ENCODE measurements at places on chromosomes 5 and 9. TPM values are rescaled to one million over a fixed set of nuclear protein-coding genes. Genes with fewer than 3 reads are reported as not detected.

DNA sequence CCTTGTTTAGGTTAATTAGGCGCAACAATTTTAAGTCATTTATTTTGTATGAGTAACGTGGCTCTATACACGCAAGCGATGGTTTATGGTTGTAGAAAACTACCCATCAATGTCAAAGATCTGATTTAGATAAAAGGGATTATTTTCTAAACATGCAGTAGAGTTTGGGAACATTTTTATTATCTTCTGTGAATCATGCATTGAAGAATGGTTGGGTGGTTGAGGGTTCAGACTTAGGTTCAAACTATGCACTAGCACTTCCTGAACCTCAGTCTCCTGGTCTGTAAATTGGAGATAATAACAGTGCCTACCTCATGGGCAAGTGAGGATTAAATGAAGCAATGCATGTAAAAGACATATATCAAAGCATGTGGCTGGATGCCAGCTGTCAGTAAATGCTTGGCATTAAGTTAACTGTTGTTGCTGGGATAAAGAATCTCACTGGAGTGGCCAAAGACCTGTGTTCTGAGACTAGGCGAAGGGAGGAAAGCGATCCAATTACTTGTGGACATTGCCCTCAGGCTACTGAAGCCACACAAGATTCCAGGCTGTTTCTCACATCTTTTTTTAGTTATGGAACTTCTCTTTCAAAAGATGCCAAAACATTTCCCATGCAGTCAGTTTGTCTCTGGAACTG, 1.1 kb upstream of the OTULINL start:
- peak; percentile 54 for DNase-seq

DNA sequence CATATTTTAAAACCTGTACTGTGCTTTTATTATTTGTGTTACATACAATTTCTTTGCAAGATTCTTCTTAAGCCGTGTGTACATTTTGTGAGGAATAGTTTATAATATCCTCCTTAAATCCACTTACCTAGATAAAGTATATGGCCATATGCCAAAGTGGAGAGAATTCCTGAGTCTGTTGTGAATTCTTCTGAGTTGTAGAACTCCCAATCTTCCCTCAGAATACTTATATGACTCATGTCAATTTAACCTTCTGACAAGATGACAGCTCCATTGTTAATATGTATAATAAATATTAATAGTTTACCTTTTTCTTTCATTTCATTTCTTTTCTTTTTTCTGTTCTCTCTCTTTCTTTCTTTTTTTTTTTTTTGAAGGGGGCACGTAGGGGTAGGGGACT, 6.0 kb upstream of the RICTOR start:
- DNase-seq: no peak

- DNase-seq: no peak
Observed at GRCh38 chr9:98603821-98604383, 104.8 kb downstream of the GABBR2 start.

DNA sequence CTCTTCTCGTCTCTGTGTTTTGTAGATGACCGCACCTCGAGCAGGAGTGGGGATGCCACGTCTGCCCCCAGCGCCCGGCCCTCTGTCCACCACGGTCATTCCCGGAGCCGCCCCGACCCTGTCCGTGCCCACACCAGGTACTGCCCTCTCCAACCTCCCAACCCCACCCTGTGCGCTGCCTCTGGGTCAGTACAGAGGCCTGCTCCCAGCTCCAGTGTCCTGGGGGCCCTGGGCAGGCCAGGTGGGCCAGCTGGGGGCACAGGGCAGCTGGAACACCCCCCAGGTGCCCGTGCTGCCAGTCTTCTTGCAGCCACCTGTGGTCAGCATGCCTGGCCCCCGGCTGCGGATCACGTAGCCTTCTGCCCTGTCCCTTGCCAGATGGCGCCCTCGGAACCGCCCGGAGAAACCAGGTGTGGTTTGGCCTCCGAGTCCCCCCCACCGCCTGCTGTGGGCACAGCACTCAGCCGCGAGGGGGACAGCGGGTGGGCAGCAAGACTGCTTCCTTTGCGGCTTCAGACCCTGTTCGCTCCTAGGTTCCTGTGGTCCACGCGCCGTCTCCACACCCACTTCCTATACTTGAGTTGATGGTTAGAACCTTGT, 133.7 kb downstream of the WNK2 start:
- no peak for DNase-seq

DNA sequence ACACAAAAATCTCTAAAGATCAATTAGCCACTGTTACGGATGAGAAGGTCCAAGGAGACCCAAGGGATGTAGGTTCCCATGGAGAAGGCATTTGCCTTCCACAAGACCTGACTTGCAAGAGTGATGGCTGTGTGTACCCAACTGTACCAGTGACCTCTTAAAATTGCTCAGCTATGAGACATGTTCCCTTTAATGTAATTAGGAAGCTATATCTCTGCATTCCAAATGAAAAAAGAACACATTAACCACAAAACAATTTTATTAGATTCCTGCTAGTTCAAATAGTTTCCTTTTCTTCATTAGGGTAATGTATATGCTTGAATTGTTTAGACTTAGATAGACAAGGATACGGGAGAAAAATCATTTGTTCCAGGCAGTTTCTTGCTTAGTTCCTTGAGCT, 3.3 kb downstream of the OR2Y1 start:
- no peak for DNase-seq

GRCh38 chr9:134534661-134535080, 106.9 kb upstream of the COL5A1 start:
- DNase-seq: no peak

DNA sequence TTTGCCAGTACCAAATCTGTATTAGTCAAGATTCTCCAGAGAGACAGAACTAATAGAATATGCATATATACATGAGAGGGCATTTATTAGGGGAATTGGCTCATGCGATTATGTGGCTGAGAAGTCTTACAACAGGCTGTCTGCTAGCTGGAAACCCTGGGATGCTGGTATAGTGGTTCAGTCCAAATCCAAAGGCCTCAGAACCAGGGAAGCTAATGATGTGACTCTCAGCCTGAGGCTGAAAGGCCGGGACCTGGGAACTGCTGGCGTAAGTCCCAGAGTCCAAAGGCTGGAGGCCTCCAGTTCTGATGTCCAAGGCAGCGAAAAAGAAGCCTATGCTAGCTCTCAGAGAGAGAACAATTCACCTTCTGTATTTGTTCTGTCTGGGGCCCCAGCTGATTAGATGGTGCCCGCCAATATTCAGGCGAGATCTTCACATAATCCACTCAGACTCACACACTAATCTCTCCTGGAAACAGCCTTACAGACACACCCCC, 84.1 kb downstream of the KIAA1958 start:
- DNase-seq: no peak

GRCh38 chr5:80182809-80183580, 72.9 kb downstream of the SERINC5 start:
- no peak for DNase-seq

GRCh38 chr5:10842823-10843222, 81.8 kb upstream of the DAP start:
- no peak for DNase-seq

DNA sequence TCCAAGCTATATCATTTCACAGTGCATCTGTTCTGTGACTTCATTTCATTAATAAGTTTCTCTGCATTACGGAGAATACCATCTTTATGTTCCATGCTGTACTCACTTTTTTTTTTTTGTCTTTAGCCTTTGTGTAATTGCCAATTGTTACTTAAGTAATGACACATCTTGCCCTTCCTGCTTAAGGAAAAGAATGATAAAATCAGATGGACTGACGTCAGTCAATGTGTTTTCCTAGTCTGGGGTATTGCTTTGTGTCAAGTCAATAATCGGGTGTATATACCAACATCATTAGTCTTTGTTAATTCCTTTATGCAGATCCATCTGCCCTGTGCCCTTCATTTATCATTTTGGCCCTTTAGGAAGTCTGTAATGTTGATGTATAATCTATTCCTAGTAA, 133.5 kb downstream of the CD180 start:
- no peak for DNase-seq

- no peak for DNase-seq
Observed at GRCh38 chr5:179008667-179009066, 13.5 kb upstream of the GRM6 start.

- DNase-seq: no peak
Observed at GRCh38 chr5:135881244-135881643, 14.4 kb downstream of the IL9 start.

DNA sequence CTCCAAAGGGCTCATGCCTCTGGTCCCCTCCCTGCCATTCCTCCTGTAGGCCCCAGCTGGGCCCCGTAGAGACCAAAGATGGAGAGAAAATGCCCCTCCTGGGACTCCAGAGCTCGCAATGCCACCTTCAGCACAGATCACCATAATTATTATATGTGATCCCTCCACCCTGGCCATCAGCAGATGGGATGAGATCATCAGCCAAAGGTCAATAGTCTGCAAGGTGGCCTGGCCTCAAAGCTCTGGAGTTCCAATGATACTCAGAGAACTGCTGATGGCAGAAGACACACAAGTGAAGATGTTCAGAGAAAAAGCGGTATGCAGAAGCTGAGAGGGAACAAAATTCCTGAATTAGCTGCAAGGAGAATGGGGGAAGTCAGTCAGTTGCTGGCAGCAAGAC, 5.0 kb downstream of the RPP25L start:
- no peak for DNase-seq

DNA sequence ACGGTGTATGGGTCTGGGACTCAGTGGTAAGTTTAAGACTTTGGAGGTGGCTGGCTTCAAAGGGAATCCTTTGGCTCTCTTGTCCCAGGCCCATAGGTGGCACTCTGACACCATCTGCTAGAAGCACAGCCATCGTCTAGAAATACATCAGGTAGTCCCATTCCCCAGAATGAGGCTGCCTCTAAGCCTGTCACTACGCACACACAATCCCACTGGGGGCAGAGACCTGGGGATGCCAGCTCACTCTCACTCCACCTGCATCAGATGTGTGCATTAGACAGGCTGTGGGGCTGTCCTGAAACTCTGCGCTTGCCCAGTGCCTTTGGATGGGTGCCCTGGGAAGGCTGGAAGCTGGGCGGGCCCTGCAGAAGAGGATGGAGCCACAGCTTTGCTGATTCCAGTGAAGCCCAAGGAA, 127.5 kb upstream of the PANK3 start:
- peak; percentile 52 for DNase-seq

DNA sequence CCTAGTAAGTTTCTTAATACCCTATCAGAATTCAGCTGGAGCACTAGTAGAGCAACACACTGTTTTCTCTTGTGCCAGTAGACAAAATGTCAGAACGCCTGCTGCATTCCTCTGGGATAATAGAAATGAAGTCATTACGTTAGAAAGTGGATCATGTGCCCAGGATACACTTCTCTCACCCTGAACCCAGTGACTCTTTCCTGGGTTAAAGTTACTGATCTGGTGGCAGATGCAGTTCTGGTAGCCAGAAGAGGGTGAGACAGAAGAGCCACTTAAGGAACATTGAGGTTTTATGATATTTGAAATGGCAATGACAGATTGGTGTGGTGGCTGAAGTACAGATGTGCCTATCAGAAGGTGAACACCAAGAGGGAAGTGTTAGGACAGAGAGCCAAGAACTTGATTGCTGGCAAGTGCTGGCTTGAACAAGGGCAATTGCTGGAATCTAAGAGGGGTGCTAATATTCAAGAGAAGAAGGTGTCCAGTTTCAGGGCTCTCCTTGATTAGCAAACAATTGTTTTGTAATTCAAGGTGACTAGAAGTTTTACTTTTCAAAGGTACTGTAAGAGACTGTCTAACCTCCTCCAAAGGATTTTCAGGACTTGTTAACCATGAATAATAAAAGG, 93.7 kb upstream of the ERBIN start:
- DNase-seq: no peak

DNA sequence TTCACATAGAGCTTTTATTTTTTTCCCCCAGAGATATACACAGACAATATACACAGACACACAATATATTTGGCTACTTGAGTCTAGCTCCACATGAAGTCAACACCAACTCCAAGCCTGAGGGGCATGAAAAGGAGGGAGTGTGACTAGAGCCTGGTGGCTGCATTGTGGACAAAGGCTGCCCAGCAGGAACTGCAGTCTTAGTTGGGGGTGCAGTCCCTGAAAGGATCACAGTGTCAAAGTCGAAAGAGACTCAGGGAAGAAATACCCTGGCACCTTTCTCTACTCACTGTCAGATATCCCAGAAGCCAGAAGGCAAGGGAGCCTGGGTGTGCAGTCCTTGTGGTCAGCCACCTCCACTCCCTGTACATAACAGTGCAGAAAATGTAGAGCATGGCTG, 231.6 kb upstream of the RPS23 start:
- no peak for DNase-seq

SPINK4 gene
- total RNA-seq: not detected

IFNB1 gene
- total RNA-seq: not detected

DDX31 gene
- 32.6 TPM for total RNA-seq

PCDHA9 gene
- total RNA-seq: 0.51 TPM
